ENCODE measurements at places on chromosomes 11 and 22. TPM values are rescaled to one million over a fixed set of nuclear protein-coding genes. Genes with fewer than 3 reads are reported as not detected.

The SLC16A8 gene
- not detected for total RNA-seq

The RIC8A gene
- total RNA-seq: 98.9 TPM

The NPAT gene
- 7.1 TPM for total RNA-seq

The APOL1 gene
- not detected for total RNA-seq

The DDI1 gene
- not detected for total RNA-seq

The CDCA5 gene
- total RNA-seq: 71.2 TPM

The FOLR3 gene
- total RNA-seq: not detected

The TREH gene
- not detected for total RNA-seq

The BAIAP2L2 gene
- total RNA-seq: 0.55 TPM

The ZNHIT2 gene
- total RNA-seq: 12.7 TPM

The C22orf31 gene
- not detected for total RNA-seq

GRCh38 chr22:25564979-25565677, 653 bp downstream of the GRK3 start:
- DNase-seq: peak; percentile 47

- DNase-seq: peak; percentile 66
Measured at GRCh38 chr11:41201156-41201555, 258.3 kb downstream of the LRRC4C start.

DNA sequence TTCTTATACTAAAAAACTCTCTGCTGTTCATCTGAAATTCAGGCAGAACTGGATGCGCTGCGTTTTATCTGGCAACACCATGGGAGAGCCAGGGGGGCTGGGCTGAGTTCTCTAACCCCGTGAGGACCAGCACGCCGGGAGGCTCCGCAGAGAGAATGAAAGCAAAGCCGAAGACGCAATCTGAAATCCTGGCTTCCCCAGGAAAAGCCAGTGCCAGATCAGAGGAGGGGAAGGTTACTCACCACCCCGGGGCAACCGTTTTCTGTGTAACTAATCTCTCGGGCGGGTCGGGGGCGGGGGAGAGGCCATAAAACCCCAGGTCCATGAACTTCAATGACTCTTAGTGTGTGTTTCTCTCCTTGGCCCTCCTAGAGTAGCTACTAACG, 99.4 kb downstream of the SHANK2 start:
- no peak for DNase-seq

GRCh38 chr22:36180038-36180880, 19.7 kb upstream of the APOL3 start:
- DNase-seq: peak; percentile 28

GRCh38 chr22:50004918-50005317, 7.6 kb downstream of the IL17REL start:
- DNase-seq: no peak

DNA sequence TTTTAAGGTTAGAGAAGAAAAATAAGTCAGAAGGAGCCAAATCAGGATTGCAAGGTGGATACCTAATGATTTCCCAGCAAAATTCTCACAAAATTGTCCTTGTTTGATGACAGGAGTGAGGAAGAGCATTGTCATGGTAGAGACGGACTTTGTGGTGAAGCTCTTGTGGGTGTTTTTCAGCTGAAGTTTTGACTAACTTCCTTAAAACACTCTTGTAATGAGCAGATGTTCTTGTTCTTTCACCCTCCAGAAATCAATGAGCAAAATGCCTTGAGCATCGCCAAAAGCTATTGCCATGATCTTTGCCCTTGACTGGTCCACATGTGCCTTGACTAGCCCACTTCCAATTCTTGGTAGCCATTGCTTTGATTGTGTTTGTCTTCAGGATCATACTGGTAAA, 20.0 kb downstream of the CALCB start:
- no peak for DNase-seq

DNA sequence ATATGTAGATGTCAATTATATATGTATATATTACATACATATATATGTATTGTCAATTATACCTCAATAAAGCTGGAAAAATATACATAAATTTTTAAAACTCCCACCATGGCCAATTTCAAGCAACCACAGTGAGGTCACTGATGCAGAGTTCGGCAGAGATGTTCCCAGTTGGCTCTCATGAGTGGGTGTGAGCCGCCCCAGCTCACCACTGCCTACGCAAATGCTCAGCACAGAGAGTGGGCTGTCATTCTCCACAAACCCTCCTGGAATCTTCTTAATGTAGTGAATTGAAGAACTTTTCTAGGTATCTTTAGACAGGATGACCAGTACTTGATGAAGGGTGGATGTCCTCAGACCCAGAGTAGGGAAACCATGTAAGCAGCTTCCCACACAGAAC, 96.6 kb upstream of the TMEM45B start:
- DNase-seq: no peak

DNA sequence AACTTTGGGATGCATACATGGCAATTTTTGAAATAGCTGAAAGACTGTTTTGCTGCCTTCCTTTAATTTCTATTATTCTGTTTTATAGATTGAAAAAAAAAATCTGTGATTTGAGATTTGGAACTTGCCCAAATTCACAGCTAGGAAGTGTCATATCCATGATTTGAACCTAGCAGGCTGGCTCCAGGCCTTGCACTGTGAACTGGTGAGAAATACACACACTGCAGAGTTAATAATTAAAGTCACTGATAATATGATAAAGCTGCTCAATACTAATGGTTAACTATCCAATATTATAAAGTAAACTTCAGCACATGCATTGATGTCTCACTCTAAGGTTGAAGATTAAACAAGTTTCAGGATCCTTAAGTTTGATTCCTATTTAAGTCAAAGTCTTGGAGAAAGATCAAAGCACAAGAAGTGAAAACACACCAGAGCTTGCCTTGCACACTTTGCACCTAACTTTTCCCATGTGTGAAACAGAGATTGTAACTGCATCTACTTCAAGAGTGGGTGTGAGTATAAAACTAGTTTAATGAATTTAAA, 150.6 kb upstream of the CCDC179 start:
- DNase-seq: no peak

DNA sequence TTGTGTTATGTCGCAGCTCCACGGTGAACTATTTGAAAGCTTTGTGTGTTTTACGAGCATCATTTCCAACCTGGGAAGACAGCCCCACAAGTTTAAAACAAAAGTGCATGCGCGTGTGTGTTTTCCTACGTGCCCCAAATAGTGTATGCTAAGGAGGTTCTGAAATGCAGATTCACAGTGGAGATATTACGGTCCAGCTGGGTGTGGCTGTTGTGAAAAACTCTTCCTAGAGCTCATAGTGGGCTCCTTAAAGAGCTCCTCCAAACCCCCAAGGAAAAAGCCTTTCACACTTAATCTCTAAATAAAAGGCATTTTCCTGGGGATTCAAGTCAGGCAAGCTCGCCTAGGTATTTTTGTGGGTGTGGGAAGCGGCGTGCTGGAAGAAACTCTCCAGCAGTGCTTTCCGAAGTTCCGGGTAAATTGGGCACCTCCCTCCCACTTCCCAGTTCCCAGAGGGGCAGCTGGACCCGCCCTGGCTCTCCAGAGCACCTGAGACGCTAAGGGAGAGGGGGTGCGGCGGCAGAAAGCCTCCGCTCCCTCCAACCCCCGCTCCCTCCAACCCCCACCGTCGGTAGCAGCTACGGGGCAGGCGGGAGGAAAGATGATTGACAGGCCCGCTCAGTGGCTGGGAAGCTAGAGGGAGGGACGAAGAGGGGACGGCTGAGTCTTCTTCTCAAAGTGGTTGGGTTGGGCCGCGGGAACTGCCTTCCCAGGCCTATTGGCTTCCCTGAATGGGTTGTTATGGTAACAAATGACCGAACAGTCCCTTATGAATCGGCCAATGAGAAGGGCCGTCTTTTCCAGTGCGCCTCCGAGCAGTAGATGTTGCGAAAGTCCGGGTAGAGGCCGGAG, 561 bp upstream of the PCF11 start:
- peak; percentile 100 for DNase-seq

- no peak for DNase-seq
Measured at GRCh38 chr11:121406291-121406690, 45.8 kb upstream of the SORL1 start.

DNA sequence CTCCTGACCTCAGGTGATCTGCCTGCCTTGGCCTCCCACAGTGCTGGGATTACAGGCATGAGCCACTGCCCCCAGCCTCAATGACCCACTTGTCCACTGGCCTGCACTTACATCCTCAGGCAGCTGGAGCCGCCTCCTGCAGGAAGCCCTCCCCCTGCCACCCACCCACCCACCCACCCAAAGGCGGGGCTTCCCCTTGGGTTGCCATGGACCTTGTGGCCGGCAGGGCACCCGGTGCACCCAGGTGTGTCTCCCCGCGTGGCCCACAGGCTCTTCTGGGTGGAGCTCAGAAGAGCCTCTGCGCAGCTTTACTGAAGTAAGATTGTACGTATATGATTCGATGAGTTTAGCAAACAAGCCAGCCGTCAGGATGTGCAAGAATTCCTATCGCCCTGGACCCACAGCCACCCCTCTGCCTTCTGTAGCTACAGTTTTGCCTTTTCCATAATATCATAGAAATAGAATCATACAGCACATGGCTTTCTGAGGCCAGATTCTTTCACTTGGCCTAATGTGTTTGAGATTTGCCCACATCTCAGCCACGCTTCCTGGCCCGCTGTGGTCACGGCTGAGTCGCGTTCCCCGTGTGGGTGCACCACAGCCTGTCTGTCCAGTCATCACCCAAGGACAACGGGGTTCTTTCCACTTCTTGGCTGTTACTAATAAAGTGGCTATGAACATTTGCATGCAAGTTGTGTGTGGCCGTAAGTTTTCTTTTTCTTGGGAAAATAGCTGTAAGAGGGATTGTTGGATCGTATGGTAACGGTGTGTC, 5.3 kb upstream of the BRSK2 start:
- DNase-seq: no peak

GRCh38 chr22:45682064-45682463, 10.4 kb downstream of the ATXN10 start:
- DNase-seq: no peak

GRCh38 chr11:116326146-116326545, 446.6 kb downstream of the BUD13 start:
- DNase-seq: no peak

- no peak for DNase-seq
Measured at GRCh38 chr11:19093976-19094375, 23.0 kb upstream of the ZDHHC13 start.

- DNase-seq: no peak
Measured at GRCh38 chr11:91299980-91300379, 924.6 kb upstream of the FAT3 start.

- no peak for DNase-seq
Measured at GRCh38 chr11:17581732-17582053, 34.6 kb downstream of the OTOG start.

- DNase-seq: no peak
Measured at GRCh38 chr11:3939211-3939610, 83.7 kb downstream of the STIM1 start.

GRCh38 chr11:66437979-66438503, 607 bp downstream of the MRPL11 start:
- DNase-seq: no peak

- no peak for DNase-seq
Measured at GRCh38 chr11:125061281-125061680, 1.8 kb upstream of the SLC37A2 start.

DNA sequence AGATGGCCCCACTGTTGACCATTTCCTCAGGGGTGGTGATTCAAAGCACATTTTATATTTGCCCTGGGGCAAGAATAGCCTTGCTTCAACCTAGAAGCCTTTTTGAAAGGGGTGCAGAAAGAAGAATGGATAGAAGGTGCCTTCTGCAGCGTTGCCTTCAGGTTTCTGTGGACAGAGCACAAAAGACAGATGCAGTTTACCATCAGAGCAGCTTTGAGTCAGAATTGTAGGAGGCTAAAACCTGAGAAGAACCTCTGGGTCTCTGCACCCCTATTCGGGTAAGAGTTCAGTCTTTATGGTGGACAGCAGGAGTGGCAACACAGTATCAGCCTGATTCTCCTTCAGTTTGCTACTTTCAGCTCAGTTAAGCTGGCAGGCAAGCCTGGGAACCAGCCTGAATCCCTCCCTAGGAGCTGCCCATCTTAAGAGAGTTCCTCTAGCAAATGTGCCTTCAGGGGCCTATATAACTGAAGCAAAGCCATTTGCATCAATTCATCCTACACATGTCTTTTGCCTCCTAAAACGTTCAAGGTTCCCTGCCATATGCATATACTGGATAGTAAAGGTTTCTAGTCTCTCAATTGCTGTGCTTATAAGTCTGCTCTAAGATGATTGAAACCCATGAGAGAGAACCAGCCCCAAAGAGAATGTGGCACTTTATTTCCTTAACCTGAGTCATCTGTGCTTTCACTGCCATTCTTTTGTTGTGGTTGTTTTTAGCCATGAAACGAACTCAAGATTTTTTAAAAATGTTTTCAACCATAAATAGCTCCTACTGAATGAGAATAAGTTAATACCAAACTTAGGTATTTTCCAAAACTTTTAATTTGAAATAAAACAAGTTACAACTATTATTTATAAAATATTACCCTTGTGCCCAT, 123.0 kb downstream of the TRIM44 start:
- no peak for DNase-seq

- peak; percentile 19 for DNase-seq
Measured at GRCh38 chr11:72075109-72075508, 5.2 kb downstream of the NUMA1 start.
